GM04503 (cell line): ENCODE measurements at places on chromosomes 13 and 19.

DNA sequence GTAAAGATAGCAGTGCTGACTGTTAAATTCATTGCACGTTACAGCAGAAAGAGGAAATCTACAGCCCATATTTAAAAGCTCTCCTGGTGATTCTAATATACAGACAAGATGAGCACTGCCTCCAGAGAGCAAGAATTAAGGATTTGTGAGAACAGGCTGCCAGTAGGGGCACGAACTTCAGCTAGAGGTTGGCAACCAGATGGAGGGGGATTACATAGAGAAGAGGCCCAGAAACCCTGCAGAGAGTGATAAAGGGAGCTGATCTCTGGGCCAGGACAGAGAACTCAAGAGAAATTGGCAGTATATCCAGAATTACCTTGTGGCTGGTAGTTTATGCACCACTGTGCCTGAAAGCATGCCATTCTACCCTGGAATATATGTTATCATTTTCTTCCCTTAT is 144.8 kb downstream of the UFM1 start:
- DNase-seq, result no peak

DNA sequence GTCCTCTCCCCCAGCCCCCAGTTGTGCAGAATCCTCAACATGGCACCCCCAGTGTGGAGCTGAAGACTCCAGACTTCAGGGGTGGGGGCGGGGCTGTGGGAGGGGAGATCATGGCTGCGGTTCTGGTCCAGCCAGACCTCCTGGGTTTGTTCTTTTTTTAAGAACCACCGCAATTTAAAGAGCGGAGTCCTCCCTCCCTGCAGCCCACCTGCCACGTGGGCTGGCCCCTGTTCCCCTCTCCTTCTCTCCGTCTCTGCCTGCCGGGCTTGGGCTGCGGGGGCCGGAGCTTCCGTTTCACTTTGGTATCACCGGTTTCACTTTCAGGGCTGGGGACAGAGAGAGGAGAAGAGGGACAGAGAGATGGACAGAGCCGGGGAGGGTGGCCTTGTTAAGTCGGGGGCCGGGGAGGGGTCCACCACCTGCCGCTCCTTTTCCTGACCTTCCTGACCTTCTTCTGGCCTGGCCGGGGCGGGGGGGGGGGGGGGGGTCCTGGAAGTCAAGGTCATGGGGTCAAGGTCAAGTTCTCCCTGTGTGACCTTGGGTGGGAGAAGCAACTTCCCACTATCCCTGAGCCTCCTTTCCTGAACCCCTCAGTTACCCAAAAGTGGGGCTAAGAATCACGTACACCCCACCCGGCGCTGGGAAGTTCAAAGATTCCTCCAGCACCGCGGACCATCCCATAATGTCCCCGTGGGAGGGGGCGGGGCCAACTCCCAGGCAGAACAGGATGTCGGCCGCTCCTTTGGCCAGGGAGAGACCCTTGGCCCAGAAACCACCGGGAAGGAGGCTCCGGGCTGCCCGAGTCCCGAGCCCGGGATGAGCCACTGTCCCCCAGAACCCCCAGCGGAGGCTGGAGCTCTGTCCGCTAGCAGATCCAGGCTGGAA is 11.3 kb upstream of the ZBTB7A start:
- DNase-seq, result no peak

DNA sequence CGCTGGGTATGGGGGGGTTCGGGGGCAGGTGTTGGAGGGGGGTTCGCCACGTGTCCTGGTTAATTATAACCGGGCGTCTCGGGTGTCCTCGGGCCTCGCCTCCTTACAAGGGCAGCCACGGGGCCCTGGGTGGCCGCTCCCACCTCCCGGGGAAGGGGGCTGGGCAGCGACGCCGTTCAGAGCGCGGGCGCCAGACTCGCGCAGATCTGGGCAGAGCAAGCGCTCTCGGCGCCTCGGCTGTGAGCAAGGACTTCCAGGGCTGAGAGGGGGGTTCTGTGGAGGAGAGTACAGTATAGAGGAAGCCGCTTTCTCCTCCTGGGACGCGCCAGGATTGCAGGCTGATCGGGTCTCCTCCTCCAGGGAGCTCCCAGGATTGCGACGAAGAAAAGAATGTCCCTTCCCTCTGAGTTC is 1.0 kb upstream of the CKM start:
- no peak for DNase-seq

- no peak for DNase-seq
Observed at GRCh38 chr19:45884682-45885555, 1.0 kb downstream of the IRF2BP1 start.

GRCh38 chr13:25237083-25237482 is 50.2 kb downstream of the MTMR6 start:
- no peak for DNase-seq

DNA sequence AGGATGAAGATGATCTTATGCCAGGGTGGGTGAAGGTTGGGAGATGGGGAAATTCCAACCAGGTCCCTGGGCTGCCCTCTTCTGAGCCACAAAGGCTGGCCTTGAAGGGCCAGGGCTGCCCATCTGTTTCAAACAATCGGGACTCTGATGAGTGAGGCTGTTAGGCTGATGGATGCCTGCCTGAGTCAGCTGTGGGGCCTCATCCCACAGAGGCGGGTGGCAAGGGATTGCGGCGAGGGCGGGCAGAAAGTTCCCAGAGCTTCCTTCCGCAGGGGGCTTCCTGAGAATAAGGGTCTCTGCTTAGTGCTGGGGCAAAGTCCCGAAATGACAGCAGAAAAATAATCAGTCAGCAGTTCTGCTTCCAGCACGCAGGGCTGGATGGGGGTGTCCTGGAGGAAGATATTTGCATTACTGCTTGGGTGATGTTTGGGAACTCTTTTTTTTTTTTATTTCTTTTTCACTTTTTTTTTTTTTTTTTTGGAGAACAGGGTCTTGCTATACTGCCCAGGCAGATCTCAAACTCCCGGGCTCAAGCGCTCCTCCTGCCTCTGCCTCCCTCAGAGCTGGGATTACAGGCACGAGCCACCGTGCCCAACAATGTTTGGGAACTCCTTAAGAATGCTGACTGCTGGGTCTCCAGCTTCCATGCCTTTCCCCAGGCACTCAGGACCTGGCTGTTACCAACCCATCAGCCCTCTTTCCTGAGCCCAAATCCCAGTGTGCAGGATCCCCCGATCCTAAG is 14.1 kb downstream of the SH3GL1 start:
- DNase-seq, result no peak

DNA sequence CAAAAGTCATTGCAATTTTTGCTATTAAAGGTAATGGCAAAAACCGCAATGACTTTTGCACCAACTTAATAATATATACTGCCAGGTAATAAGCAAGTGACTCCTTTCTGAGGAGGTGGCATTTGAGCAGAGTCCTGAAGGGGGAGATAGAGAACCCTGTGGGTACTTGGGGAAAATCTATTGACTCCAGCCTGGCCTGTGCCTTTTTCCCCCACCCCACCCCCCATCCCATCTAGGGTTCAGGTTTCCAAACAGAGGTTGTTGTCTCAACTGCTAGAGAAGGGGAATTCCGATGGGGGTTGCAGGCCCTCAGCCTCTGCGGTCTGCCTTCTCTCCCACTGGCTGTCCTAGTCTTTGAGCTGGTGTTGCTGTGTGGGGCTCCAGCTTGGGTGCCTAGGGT is 11.5 kb downstream of the S1PR2 start:
- DNase-seq, result no peak

GRCh38 chr13:95704510-95704909 is 27.6 kb downstream of the DNAJC3 start:
- DNase-seq, result no peak

GRCh38 chr13:38180126-38180525 is 169.5 kb upstream of the UFM1 start:
- DNase-seq, result peak; percentile 17

- no peak for DNase-seq
Observed at GRCh38 chr13:104614361-104615145, 1548.3 kb upstream of the SLC10A2 start.

DNA sequence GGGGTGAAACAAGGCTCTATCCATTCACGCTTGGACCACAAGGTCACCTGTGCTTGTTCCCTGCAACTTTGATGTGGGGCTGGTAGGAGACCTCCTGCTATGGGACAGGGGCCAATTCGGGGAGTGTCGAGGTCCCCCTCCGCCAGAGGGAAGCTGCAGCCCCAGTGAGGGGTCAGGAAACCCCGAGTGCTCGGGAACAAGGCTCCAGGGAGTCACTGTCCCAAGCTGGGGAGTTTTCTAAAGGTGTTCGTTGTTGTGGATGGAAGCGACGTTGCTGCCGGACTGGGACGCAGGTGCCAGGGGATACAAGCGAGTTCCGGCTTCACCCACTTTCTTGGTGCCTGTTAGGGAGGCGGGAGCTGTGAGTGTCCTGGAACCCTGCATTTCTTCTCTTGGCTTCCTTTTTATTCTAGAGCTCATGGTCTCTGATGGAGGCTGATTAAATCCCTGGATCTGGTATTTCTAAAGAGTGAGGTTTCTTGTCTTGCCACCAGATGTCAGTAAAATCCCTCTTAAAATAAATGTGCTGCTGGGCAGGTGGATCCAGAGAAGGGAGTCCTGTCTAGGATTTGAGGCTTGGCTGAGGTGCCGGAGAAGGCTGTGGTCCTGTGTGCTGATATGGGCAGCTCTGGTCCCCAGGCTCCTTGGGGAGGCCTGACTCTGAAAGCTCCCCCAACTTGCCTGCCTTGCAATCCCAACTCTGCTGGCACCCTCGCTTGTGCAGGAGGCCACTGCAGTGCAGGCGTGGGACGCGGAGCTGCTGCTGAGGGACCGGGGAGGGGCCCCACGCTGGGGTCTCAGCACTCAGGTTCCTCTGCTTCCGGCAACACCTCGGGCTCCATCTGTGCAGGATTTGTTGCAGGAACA is 153.9 kb downstream of the TEX29 start:
- peak; percentile 3 for DNase-seq

DNA sequence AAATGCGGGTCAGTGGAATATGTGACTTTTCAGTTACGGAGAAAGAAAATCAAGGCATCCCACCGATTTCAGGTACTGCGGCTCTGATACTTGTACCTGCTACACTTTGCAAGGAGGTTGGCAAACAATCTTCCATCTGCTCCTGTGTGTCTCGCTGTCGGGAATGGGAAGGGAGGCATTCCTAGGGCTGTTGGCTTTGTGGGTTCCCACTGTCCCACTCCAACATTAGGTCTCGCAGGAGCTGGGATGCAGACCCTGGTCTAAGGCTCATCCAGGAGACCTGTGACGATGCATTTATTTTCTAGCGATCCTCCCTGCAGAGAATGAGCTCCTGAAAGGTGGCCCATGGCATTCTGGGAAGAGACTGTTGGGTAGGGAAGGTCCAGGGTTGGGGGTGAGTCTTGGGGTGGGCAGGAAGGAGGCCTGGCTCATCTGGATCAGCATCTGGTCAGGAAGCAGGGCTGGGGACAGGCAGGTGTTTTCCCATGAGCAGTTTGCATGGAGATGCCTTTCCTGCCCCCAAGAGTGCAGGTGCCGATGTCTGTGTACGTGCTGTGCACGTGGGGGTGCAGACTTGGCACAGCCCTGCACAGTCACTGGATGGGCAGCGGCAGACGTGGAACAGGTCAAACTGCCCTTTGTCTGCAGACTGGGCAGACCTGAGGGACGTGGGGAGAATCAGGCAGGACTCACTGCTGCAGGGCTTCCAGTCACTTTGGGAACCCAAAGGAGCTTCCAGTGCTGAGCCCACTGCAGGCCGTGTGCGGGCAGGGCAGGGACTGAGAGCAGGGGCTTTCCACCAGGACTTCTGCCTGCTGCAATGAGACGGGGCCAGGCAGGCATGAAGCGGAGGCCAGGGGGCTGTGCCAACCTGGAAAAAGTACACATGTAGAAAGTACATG is 152.4 kb downstream of the TEX29 start:
- no peak for DNase-seq

- DNase-seq, result no peak
Observed at GRCh38 chr13:113777311-113778260, 18.6 kb downstream of the TMEM255B start.
